ENCODE measurements at places on chromosomes 1 and 21.

GRCh38 chr1:198175423-198176170 is 18.8 kb downstream of the NEK7 start:
- DNase-seq = no peak

- no peak for DNase-seq
These were observed 5.9 kb downstream of the ARHGEF10L start for GRCh38 chr1:17545356-17545755.

GRCh38 chr1:156898161-156898566 is 4.6 kb downstream of the PEAR1 start:
- peak; percentile 94 for DNase-seq

DNA sequence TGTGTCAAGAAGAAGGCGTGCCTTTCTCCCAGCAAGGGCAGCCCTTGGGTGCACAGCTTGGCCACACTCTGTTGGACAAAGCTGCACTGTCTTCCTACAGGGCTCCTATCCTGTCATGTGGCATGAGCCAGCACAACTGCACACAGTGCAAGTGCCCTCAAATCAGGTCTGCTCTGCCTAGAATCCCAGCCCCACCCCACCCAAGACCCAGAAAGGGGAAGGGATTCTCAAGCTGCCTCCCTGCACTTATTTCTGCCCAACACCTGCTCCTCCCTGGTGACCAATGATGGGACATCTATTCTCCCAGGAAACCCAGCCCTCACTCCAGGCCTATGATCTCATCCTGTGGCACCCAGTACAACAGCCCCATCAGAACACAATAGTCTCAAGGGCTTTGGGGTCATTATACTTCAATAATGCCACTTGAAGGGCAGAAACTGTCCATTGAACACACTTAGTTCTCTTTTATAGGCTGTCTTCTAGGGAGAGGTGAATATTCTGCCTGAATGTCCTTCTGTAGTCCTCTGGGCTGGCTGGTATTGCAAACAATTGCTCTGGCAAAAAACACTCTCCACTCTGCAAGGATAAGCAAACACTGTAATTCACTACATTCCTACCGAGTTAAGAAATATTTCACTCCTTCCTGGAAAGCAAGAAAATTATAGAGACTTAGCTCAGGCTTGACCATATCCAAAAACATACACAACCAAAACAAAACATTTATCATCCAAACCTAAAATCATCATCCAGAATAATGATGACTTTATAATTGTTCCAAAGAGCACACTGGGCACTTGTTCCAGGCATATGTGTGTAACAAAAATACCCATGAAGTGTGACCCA is 43.1 kb upstream of the IGSF3 start:
- DNase-seq = no peak

DNA sequence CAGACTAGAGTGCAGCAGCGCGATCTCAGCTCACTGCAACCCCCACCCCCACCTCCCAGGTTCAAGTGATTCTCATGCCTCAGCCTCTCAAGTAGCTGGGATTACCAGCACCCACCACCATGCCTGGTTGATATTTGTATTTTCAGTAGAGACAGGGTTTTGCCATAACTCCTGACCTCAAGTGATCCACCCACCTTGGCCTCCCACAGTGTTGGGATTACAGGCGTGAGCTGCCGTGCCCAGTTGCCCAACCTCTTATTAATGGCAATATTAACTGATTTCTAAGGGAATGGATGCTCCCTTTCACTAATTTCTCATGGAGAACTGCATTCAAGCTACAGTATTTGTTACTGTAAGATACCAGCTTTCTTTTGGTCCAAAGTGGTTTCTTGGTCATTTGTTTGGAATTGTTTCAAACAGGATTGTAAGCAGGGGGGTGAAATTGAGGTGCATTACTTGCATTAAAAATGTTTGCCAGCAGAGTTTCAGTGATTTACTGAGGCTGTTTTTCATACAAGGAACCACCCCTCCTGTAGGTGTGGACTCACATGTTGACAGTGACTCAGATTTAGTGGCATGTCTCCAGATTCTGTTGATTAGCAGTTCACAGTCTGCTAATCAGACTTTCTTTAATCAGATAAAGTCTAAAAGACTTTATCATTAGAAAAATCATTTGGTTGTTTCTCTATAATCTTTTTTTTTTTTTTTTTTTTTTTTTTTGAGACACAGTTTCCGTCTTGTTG is 3.9 kb upstream of the TGFBR3 start:
- no peak for DNase-seq

GRCh38 chr1:31849653-31850052 is 33.8 kb upstream of the SPOCD1 start:
- DNase-seq = no peak

GRCh38 chr1:43510621-43511020 is 20.1 kb upstream of the PTPRF start:
- no peak for DNase-seq

DNA sequence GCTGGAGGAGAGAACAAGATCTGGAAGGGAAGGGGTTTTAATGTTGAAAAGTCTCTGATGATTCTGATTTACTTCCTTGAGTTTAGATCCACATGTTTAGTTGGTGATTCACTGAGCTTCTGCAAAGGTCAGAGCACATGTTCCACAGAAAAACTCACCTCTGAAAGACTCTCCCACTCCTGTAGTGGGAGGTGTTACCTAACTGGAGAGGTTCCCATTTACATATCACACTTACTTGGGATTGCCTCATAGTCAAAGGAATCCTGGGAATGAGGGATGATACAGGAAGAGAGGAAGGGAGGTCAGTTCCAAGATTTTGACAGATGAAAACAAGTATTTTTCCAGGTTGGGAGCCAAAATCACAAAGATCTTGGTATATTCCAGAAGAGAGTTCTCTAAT is 2.7 kb upstream of the NTNG1 start:
- no peak for DNase-seq

Measured in hematopoietic multipotent progenitor cell (in vitro differentiated cells).